ENCODE measurements at places on chromosomes 4 and X. TPM values are rescaled to one million over a fixed set of nuclear protein-coding genes. Genes with fewer than 3 reads are reported as not detected.

NLRP2B gene
- not detected for total RNA-seq

DNA sequence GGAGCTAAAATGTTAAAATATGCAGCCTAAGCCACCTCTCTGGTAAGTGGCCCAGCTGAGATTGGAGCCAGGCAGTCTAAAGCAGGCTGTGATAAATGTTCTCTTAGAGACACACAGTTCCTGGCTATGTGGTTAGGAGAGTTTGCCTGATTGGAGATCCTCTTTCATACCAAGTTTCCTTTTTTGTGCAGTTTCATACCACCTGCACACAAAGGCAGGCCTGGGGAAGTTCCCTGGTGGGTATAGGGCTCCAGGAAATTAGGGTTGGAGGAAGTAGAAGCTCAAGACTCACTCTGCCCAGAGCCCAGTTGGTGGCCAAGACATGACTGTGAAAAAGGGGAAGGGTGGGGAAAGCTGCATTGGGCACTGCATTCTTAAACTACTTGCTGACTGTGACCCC lies 16.9 kb downstream of the CYBB start:
- no peak for DNase-seq

DNA sequence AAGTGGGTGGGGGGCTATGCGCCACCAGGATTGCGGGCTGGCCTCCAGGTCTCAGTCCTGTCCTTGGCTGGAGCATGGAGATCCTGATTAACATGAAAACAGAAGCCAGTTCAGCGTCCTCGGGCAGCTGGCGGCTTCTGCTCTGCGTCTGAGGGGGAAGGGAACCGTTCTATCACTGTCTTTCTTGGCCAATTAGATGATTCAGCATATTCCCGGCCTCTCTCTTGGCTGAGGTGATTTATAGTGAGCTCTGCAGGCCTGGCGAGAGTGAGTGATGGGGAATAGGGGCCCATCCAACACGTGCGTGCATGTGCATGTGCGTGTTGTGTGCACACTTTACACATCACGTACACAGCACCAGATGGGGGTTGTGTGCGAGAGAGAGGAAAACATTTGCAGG lies 145.8 kb upstream of the ATP6AP2 start:
- DNase-seq, result peak; percentile 62

- DNase-seq, result peak; percentile 6
Measured at GRCh38 chr4:157045507-157046127, 30.3 kb upstream of the GLRB start.

GRCh38 chr4:103774326-103774825 lies 54.6 kb upstream of the TACR3 start:
- no peak for DNase-seq

GRCh38 chr4:17771284-17771908 lies 10.0 kb downstream of the FAM184B start:
- no peak for DNase-seq

GRCh38 chr4:156303708-156304107 lies 350.0 kb upstream of the CTSO start:
- no peak for DNase-seq

DNA sequence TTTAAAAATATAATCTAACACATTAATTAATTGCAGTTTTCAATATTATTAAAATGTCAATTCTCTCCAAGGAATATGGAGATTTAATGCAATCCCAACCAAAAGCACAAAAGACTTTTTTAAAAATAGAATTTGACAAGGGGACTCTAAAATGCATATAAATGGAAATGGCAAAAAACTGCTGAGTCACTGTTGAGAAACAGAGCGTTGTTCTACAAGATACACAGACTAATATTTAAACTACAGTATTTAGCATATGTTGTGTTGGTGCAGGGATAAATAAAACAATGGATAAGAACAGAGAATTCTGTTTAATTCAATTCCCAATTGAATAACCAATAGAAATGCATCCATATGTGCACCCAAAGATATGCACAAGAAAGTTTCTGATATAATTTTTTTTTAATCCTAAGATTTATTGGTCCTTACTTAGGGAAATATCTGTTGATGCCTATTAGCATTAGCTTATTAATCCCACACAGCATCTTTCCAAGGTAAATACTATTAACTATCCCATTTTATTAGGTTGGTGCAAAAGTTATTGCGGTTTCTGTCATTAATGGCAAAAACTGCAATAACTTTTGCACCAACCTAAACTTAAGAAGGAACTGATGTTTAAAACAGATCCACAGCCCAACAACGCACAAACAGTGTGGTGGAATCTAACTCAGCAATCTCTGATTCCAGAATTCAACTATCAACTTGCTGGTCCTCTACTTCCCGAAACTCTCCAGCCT lies 86.8 kb upstream of the VEGFC start:
- no peak for DNase-seq

AFP gene
- total RNA-seq, result 2.9 TPM

SNCA gene
- 2.4 TPM for total RNA-seq

XAGE1B gene
- total RNA-seq, result 105 TPM

- no peak for DNase-seq
Measured at GRCh38 chr4:6992728-6993677, 50.2 kb upstream of the TADA2B start.

DNA sequence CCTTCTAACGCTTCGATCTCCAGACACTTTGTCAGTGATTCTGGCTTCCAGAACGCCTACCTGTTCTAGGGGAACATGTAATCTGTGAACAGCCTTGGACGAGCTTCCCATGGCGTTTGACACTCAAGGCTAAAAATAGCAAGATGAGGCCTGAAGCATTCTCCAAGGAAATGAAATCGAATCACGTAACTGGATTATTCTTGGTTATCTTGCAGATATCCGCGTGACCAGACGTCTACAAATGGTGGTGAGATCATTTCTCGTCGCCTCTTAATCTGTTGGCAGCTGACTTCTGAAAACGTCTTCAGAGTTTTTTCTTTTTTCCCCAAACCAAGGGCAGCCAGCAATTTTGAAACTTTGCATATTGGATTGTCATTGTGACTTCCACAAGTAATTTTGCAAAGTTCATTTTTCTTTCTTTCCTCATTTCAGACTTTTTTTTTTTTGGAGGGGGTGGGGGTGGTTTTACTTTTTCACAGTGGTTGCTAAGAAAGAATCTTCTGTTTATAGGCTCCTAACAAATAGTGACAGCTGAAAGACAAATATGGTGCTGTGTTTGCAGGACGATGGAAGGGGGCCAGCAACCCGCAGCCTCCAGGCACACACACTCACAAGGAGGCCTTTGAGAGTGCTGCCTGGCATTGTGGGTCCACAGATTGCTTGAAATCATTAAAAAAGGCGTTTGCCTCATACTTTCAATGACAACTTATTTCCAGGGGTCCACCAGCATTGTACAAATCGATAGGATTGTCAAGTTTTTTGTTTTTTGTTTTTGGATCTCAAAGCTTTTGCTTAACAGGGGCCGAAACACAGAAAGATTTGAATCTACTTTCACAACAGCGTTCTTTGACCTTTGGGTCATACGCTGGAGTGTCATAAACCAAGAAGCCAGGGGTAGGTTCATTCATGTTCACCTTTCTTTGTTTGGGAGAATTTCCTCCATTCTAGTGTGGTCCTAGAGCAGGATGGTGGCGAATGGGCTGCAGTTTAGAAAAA lies 32.4 kb upstream of the PDLIM3 start:
- no peak for DNase-seq

GRCh38 chrX:30161043-30161442 lies 54.3 kb upstream of the MAGEB2 start:
- DNase-seq, result no peak

DNA sequence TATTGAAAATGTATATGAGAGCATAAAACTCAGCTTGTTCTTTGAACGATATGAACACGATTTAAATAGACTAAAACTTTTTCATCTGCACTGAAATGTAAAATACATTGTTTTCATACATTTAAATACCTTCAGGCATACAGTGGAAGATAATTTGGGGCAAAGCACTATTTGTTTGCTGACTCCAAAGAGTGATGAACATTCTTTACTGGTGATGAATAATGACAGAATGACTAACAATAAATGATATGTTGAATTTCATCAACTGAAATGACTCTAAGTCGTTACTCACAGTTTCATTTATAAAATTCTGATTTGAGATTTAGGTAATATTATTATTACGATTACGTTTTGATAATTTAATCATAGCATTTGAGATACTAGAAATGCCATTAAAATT lies 1160.1 kb downstream of the NLGN4X start:
- no peak for DNase-seq

- peak; percentile 47 for DNase-seq
Measured at GRCh38 chr4:37685823-37686372, 278 bp downstream of the RELL1 start.

TMEM35A gene
- not detected for total RNA-seq

AMTN gene
- not detected for total RNA-seq

- DNase-seq, result no peak
Measured at GRCh38 chr4:85837439-85837733, 362.4 kb downstream of the ARHGAP24 start.

DNA sequence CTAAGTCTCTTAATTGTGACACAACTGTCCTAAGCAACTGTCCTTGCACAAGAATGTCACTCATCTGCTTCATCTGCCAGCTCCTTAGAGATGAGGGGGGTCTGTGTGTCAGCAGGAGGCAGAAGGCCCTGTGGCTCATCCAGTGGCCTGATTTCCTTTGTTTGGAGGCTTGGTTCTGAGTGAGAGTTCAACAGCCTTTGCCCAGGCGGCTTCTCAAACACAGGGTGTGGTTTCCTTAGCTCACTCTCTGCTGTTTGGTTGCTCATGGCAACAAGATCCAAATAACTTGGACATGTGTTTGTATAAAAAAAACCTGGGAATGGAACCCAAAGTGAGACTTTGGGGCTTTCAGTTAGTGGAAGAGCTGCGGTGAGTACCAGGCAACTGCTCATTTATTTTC lies 46.6 kb downstream of the MAP7D3 start:
- no peak for DNase-seq

- DNase-seq, result no peak
Measured at GRCh38 chr4:73743795-73744194, 3.4 kb downstream of the CXCL8 start.

TCEAL6 gene
- not detected for total RNA-seq

DNA sequence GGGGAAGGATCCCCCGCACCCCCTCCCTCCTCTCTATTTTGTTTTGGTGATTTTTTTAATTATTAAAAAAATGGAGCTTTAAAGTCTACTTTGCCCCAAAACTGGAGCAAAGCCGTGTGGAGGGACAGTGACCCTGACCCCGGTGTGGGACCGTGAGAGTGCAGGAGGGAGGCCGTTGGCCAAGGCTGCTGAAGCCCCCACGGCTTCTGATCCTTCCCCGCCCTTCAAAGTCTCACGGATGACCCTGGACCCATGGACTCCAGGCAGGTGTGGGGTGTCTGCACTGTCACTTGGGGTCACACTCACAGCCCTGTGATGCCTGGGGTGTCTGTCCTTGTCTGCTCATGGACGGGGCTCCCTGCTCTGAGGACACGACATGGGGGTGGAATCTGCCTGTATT lies 133.3 kb downstream of the CPZ start:
- DNase-seq, result no peak

SCRG1 gene
- not detected for total RNA-seq

MAGEA1 gene
- 44.1 TPM for total RNA-seq

DNA sequence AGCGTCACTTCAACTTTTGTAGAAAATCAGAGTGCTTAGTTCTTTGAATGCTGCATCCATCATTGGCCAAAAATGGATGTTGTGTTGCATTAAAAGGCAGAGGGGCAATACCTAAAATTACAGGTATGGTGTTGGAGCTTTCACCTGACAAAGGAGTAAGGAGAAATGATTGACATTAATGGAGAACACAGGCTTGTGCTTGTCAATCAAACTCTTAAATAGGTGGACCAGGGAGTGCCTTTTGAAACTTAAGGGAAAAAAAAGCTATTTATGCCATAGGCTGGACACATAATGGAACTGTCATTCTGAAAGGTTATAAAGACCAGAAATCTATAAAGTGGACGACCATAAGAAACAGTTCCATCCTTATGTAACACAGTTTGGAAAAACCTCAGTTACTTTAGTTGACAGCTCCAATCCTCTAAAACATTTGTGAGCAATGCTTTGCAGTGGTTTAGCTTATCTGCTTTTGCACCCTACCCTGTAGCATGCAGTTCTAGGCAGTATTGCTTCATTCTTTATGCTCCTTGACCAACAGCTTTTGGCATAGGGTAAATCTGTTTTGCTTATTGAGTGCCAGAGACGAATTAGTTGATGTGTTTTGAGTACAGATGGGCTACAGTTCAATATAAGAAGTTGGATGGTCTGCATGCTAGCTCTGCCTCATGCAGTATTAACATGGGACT lies 2.4 kb downstream of the HADH start:
- peak; percentile 40 for DNase-seq

TEC gene
- 6.8 TPM for total RNA-seq

DNA sequence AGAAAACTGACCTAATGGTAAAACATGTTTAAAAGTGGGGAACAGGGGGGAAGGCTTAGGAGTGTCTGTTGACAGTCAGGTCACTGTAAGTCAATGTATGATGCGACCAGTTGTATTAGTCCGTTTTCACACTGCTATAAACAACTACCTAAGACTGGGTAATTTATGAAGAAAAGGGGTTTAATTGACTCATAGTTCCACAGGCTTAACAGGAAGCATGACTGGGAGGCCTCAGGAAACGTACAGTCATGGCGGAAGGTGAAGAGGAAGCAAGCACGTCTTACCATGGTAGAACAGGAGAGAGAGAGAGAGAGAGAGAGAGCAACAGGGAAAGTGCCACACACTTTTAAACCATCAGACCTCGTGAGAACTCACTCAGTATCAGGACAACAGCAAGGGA lies 13.0 kb upstream of the PLAC1 start:
- no peak for DNase-seq

- DNase-seq, result no peak
Measured at GRCh38 chr4:188459381-188459780, 320.1 kb downstream of the TRIML1 start.

- DNase-seq, result peak; percentile 75
Measured at GRCh38 chr4:125985856-125986255, 671.1 kb downstream of the FAT4 start.

WDR17 gene
- not detected for total RNA-seq

OCIAD2 gene
- total RNA-seq, result 0.98 TPM

- no peak for DNase-seq
Measured at GRCh38 chrX:123399709-123400108, 215.6 kb downstream of the GRIA3 start.

LRP2BP gene
- 0.42 TPM for total RNA-seq

CT55 gene
- 50.9 TPM for total RNA-seq

All from K562 (cell line).